ENCODE measurements at places on chromosomes 5 and 9. TPM values are rescaled to one million over a fixed set of nuclear protein-coding genes. Genes with fewer than 3 reads are reported as not detected.

- DNase-seq = no peak
These were observed 226.4 kb downstream of the DCP2 start for GRCh38 chr5:113202746-113203716.

DNA sequence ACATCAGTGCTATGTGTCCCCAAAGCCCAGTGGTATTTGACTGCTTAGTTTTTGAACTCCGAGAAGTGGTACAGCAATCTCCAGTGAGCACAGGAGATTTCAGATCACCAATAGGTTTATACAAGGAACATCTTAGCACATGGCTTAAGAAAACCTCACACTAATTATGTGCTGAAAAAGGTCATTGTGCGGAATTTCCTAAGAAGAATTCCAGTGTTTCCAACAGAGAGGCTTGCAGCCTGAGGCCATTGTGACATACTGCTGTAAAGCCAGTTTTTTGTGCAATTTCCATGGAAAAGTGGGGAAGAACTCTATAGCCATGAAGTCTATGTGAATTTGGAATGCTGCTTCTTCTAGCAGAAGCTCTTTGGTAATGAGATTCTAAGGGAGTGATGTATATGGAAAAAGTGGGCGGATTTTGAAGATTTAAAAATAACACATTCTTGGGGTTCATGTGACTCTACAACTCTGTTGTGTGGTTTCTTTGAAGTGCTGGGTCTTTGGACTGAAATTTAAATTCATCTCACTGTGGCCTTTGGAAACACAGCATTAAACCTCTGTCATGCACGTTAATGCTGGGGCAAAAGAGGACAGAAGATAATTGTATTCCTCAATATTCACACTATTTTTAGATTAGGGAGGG, 110.5 kb upstream of the CD180 start:
- DNase-seq = no peak

- DNase-seq = no peak
These were observed 2.6 kb downstream of the NFIB start for GRCh38 chr9:14311171-14311949.

Gene CDKN2B-AS1
- total RNA-seq = 5.9 TPM

DNA sequence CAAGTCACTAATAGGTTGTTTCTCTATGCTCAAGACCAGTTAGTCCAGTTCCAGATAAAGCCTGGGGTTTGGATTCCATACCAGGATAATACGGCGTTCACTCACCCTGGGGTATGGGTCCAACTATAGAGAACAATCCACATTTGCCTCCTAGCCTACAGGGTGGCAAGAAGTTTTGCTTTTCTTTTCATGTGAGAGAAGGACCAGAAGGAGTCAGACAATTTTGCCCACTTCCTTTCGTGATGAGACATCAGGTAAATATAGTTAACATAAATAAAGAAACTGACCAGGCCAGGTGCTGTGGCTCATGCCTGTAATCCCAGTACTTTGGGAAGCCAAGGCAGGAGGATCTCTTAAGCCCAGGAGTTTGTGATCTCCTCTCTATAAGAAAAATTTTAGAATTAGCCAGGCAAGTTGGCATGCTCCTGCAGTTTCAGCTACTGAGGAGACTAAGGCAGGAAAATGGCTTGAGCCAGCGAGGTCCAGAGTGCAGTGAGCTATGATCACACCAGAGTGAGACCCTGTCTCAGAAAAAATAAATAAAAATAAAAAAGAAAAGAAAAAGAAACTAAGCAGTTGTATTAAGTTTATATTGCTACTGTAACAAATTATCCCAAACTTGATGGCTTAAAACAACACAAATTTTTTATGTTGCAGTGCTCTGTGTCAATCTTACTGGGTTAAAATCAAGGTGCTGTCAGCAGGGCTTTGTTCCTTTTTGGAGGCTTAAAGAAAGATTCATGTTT, 7.5 kb upstream of the REEP5 start:
- DNase-seq = no peak

DNA sequence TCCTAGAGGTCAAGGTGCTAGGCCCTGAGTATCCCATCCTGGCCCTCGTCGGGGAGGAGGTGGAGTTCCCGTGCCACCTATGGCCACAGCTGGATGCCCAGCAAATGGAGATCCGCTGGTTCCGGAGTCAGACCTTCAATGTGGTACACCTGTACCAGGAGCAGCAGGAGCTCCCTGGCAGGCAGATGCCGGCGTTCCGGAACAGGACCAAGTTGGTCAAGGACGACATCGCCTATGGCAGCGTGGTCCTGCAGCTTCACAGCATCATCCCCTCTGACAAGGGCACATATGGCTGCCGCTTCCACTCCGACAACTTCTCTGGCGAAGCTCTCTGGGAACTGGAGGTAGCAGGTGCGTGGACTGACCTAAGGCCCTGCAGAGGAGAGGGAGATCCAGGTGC, 7.9 kb downstream of the BTNL9 start:
- DNase-seq = peak; percentile 77

GRCh38 chr5:6733411-6734242, 20.4 kb downstream of the TENT4A start:
- no peak for DNase-seq

Gene SLC45A2
- total RNA-seq = not detected

DNA sequence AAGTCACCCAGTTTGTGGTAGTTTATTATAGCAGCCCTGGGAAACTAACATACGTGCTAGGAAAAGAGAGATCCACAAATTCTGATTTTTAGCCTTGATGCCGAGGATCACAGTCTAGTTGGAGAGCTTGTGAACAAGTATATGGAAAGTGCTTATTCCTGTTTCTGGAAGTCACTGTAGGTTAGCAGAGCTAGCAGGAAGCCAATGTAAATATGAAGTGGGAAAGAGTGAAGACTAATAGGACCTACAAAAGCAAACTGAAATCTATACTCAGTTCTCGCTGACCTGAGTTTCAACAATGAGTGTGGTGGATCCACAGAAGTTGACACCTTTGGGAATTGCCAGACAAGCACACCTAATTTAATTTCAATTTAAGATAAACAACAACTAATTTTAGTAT, 254.9 kb downstream of the PLK2 start:
- DNase-seq = no peak

Measured in vagina (tissue), 2 donors.